ENCODE measurements at places on chromosomes 5 and 9.

DNA sequence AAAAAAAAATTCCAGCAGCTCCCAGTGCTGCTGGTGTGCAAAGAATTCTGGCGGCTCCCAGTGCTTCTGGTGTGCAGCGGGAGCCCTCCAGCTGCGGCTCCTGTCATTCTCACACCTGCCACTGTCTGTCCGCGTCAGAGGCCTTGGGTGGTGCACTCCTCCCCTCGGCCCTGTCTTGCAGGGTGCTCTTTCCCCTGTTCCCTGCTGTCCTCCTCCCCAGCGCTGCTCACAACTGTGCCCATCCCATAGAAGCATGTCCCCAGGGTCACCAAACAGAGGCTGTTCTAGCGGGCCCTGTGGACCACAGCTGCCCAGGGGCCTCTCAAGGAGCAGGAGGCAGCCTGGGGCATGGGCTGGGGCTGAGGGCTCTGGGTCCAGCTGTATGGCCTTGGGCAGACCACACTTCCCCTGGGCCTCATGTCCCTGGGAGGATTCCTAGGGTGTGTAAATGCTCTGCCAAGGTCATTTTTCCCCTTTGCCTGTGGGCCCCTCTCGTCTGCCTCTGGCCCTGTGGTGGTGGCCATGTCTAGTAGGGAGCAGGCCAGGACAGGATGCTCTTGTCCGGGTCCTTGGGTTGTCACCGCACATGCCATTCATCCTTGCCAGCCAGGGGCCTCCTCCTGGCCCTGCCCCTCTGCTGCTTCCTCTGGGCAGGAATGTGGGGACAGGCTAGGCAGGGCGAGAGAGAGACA, 68.2 kb downstream of the PHF2 start:
- peak; percentile 15 for DNase-seq

DNA sequence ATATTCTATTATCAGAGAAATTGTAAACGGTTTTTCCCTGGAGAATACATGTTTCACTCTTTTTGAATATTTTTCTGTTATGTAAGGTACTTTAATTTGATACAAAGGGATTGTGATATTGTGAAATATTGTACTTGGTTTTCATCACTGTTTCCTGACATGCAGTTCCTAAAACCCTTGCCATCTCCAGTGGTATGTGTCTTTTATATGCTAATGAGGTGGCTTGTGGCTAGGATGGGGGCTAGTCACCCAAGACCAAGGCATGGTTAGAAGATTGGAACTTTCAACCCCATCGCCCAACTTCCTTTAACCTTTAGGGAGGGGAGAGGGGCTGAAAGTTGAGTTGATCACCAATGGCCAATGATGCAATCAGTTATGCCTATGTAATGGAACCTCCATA, 160.6 kb downstream of the TAF11L14 start:
- no peak for DNase-seq

DNA sequence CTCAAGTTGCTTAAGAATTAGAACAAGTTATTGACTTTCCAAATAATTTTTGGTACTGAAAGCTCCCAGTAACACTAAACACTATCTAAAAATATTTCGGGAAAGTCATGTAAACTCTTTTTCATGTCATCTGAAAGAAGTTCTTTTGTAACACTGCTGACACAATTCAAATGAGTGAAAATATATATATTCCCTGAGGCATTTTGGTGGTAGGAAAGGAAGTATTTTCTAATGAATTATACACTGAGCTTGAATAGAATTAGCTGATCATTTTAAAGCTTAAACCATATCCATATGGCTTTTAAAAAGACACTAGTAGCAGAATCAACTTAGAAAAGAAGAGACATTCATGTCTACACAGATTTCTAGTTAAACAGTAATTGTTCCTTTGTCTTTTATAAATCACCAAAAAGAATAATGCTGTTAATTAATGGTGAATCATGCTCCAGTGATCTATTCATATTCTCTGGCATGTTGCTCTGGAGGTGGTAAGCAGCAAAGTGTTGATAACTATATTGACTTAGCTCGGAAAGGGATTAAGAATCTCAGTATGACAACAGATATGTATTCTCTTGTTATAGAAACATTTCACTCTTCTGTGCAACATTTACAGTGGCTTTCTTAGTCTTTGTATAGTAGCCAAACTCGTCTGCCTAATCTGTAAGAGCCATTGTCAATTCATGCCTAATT, 27.4 kb upstream of the RFX3 start:
- no peak for DNase-seq

DNA sequence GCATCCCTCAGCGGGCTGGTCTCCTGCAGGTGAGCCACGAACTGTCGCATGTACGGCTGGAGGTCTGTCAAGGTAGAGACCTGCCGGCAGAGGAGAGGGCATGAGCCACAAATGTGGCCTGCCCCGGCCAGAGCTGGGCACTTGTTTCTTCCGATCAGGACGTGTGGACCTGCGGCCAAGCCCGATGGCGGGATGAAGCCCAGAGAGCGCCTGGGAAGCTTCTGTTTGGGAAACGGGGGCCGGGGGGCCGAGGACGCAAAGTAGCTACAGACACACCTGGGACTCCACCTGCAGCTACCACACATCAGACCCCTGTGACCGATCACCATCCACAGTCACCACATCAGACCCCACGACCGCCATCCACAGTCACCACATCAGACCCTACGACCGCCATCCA, 22.7 kb downstream of the TERT start:
- no peak for DNase-seq

- DNase-seq: no peak
These were observed 636.4 kb upstream of the ARRDC3 start for GRCh38 chr5:92019376-92019990.

DNA sequence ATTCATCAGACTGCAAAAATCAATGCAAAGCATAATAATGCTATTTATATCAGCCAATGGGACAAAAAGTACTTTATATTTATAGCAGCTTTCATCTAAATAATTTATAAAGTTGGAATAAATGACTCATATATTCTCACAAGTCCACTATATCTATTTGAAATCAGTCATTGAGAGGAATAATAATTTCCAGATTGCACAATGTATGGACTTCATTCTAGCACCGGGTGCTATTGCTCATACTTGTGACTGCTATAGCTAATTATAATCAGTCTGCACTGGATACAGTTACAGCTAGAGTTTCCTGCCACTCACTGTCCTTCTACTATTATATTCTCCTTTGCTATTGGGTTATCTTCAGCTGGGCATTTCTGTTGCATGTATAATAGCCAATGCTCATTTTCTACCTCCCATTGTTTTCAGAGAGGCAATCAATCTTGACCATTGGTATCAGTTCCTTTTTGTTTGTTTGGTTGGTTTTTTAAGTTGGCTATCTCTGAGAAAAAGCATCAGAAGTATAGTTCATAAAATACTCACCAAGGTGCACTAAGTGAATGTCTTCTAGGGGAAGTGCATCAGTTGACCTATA, 1.9 kb downstream of the CDH18 start:
- no peak for DNase-seq

DNA sequence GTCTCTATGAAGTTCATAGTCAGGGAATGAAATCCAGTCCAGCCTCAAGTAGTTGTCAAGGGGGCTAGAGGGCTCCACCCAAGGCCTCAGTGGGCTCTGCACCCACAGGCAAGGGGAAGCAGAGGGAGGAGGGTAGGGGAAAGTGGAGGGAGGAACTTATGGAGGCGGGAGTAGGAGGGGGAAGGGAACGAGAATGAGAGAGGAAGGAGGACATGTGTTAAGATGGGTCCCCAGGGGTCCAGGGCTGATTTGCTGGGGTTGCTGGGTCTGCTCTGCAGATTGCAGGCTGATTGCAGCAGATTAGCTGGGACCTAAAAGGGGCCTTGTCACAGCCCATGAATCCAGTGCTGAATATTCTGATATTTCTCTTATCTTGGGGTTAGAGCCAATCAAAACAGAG, 166.9 kb upstream of the IL12B start:
- no peak for DNase-seq

DNA sequence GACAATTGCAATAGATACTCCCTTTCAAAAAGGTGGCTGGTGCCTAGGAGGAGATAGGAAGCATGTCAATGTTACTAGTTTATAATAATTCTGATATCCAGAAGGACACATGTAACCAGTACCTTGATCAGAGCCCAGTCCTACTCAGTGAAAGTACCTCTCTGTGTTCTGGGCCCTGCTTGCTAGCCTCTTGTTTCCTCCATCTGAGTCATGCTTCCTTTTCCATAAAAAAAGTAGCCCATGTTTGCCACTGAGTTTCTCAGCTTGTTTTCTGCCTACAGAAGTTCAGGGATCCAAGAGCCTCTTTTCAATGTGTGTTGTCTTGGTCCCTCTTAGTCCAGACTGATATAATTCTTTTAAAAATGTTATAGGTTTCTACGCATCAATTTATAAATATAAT, 149.0 kb downstream of the SSBP2 start:
- DNase-seq: no peak

- no peak for DNase-seq
These were observed 34.3 kb downstream of the SLC12A7 start for GRCh38 chr5:1077491-1078020.

DNA sequence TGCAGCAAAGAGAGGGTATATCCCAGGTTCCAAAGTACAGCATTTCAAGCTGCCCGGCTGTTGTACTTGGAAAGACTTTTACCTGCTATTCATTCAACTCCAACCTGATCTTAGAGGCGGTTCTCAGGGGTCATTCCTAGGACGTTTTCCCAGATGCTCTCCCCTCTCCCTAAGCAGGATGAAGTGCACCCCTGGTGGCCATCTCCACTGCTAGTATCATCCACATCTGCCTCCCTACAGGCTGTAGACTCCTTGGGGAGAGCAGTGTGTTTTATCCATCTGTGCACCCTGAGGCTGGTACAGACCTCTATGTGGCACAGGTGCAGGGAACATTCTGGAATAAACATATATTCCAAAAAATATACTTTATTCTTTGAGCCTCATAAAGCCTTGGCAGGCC, 56.8 kb downstream of the PTPN3 start:
- DNase-seq: no peak

- no peak for DNase-seq
These were observed 94.6 kb upstream of the DMRT1 start for GRCh38 chr9:746661-747434.

GRCh38 chr9:129732946-129733631, 19.8 kb downstream of the PTGES start:
- no peak for DNase-seq

GRCh38 chr5:66617991-66618768, 22.0 kb downstream of the MAST4 start:
- no peak for DNase-seq

DNA sequence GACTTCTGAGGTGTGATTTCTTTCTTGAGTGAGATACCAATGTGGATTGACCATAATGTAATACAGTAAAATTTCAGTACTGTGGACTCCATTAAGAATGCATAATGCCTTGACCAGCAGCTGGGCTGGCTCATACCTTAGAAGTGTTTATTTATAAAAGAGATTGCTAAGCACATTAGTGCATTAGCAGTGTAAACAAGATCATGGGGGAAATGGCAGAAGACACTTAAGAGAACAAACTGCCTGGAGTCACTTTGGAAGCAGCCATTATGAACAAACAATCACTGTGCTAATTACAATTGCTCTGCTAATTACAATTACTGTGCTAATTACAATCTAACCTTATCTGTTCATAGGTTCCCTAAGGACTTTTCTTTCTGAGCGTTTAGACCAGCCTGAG, 104.2 kb downstream of the TRIM32 start:
- no peak for DNase-seq

DNA sequence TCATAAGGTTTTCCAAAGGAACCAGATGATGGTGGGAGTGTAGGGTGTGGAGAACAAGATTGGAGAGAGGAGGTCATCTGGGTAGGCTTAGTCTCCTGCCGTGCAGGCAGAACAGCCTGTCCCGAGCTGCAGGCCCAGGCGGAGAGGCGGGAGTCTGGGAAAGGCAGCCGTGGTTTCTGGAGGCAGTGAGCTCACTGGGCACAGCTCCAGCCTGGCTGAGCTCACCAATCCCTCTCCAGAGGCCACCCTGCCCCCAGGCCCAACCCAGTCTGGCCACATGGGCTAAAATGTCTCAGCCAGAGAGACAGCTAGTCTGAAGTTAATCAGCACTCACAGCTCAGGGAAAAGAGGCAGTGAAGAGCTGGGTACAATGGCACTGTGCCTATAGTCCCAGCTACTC, 12.3 kb downstream of the P4HA2 start:
- DNase-seq: peak; percentile 97

DNA sequence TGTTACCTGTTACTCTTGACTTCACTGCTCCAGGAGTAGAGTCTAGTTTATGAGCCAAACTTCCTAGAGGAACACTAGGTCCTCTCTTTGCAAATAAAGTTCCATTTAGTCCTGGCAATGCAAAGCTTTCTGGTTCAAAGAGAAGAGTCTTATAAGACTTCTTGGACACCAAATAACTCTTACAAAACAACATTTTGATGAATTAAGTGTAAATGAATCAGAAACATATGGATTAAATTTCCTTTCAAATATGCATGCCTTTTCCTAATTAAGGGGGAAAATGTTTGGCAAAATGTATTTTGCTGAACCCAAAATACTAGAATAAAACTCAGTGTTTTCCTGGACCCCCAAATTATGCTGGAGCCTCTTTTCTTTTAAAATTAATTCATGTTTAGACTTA, 388.0 kb downstream of the FGF10 start:
- DNase-seq: no peak

DNA sequence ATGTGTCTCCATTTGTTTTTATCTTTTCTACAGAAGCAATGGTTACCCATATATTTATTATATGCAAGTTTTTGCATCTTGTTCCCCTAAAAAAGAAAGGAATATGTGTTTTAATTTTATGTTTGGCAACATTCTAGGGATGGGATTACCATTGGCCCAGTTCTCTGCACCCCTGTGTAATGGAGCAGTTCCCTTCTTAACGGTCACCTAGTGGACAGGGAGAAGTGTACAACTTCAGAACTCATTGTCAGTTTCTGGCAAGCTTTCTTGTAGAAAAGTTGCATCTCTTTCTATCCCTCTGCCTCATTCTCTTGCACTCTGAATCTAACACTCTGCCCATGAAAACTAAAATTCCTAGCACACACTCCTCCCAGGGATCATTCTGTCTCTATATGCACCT, 78.2 kb downstream of the DOCK8 start:
- DNase-seq: no peak

GRCh38 chr9:92620845-92621244, 49.1 kb downstream of the IPPK start:
- DNase-seq: no peak

DNA sequence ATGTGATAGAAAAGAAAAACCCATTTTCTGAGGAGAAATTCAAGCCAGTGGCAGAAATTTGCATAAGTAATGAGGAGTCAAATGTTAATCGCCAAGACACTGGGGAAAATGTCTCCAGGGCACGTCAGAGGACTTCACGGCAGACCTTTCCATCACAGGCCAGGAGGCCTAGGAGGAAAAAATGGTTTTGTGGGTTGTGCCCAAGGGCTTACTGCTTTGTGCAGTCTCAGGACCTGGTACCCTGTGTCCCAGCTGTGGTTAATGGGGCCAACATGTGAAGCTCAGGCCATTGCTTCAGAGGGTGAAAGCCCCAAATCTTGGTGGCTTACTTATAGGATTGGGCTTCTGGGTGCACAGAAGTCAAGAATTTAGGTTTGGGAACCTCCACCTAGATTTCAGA, 54.8 kb upstream of the ADAMTS2 start:
- no peak for DNase-seq
